ENCODE measurements at places on chromosomes 13 and 19.

- DNase-seq: no peak
These were observed 19.6 kb downstream of the HMGB1 start for GRCh38 chr13:30446126-30446500.

DNA sequence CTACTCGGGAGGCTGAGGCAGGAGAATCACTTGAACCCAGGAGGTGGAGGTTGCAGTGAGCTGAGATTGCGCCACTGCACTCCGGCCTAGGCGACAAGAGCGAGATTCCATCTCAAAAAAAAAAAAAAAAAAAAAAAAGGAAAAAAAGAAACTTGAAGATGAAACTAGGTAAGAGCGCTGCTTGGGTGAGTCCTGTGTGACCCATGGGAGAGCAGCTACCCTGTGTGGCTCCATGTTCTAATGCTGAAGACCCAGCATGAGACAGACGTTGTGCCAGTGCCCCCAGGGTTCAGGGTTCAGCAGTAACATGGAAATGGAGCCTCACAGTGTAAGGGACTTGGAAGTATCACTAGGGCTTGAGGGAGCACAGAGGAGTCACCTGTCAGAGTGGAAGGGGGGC lies 5.9 kb downstream of the ZNF784 start:
- no peak for DNase-seq

DNA sequence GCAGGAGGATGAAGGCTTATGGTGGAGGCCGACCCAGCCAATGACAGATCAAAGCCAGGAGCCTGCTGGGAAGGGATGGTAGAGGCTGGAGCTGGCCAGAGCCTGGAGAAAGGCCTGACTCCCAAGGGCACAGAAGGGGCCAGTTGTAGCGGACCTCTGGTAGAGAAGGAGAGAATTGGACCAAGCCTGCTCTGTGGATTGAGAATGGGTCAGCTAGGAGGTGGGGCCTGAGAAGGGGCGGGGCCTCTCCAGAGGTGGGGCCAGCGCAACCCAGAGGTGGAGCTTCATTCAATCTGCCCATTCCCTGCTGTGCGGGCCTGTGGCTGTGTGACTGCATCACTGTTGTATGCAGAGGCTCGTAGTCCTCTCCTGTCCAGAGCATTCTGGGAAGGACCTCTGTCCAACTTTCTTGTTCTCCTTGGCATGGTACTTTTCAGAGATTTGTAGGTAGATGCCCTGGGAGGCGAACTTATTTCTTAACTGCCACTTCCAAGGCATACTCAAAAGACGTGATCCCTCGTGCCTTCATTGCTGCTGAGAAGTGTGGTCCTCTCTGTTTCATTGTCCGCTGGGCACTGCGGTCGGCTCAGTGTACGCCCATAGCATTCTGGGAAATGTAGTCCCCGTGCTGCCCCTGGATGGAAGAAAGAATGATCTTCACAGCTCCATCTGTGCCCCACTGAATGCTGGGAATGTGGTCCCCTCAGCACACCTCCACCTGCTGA lies 6.7 kb downstream of the GRIN2D start:
- DNase-seq: peak; percentile 66

GRCh38 chr13:97786510-97786909 lies 167.0 kb upstream of the IPO5 start:
- no peak for DNase-seq

DNA sequence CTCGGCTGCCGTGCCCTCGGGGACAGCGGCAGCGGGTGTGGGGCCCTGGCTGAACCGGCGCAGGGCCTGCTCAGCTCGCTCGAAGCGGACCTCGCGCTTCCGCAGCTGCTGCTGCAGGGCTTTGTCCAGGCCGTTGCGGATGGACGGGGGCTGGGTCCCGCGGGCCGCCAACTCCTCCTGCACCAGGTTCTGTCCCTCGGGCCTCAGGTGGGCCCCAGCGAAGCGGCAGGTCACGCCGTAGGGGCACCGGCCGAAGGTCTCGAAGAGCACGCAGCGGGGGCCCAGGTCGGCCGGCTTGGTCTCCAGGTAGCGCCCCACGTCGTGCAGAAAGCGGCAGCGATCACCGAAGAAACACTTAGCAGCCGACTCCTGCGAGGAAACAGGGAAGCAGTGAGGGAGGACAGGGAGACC lies 1.6 kb downstream of the DUS3L start:
- DNase-seq: no peak

- DNase-seq: peak; percentile 28
These were observed 536.0 kb downstream of the KLF12 start for GRCh38 chr13:73598020-73598712.

- no peak for DNase-seq
These were observed 128.8 kb downstream of the GGACT start for GRCh38 chr13:100459747-100460146.

DNA sequence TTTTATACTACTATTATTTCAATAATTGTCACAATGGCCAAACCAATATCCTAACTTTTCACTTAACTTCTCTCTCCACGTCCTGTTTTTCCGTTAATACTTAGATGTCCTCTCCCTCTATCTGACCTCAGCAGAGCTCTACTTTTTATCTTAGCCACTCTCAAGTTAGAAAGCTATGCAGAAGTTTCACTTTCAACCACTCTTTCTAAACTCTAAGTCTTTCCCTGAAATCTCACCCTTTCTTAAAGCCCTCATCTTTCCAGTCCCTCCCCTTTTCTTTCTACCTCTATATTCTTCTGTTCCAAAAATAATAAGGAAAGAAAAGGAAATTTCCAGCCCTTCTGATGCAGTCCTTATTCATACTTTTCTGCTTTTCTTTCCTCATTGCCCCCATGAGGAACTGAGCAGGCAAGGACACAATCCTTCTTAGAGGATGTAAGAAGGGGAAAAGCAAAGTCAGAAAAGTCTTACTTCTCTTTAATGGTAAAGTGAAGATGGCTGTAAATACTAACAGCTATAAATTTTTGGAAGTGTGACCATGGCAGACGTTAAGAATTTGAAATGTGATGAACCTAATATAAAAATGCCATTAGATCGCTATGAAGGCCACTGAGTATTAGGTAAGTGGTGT lies 23.0 kb downstream of the FAM216B start:
- DNase-seq: no peak

- DNase-seq: no peak
These were observed 20.3 kb upstream of the KPNA3 start for GRCh38 chr13:49812812-49813211.

DNA sequence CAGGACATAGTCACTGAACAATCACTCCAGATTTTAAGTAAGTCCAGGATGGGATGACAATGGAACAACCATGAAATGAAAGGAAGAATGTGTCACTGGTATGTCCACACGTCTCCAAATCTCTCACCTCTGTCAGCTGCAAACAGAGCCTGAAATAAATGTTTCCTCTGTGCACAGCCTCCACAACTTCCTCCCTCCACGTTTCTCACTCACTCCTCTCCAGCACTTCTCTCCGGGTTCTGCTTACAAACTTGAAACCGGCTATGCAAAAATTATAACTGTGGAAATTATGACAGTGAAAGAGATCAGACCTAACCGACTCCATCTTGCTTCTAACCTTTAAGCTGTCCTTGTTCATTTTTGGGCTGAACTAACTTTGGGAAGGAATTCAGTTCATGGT lies 35.0 kb upstream of the ALOX5AP start:
- DNase-seq: no peak

DNA sequence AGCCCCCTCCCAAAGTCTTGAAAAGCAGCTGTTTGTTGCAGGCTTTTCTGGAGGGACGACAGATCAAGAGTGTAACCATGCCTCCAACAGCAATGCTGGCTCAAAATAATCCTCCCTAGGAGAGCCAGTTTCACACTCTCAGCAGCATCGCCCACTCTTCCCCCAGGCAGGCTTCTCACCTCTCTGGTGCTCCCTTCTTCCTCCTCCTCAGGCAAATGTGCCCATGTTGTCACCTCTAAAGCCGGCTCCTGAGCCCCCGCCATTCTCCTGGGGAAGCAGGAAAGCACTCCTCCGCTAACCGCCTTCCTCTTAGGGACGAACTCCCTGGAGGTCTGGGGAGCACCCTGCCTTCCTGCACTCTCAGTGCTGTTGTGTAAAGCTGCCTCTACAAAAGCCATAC lies 98.9 kb upstream of the SGCG start:
- no peak for DNase-seq

DNA sequence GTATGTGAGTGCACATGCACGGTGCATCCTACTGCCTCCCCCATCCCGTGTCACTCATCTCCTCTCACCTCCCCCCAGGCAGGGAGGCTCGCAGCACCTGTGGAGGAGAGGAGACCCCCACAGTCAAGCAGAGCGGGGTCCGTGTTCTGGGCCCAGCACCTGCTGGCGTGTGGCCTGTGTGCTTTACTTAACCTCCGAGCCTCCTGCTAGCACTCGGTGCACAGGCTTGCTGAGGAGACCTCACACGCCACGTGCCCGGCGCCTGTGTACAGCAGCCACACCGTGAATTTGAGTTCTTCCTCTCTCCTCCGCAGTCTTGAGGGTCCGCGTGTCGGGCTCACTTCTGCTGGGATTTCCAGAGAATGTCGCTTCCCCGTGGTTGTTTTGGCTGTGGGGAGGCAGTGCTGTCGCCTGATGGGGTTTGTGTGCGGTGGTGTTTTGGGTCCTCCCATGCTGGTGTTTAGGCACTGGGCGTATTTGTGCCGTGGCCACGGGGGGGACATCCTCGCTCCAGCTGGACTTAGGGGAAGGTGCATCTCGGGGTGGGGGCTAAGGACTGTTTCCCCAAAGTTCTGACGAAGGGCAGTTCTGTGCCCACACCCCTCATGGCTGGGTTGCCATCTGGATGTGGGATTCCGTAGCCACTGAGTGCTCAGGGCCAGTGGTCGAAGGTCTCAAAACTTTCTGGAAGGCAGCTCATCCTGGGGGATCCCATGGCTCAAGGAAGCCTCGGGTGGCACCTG lies 34.8 kb upstream of the TMEM255B start:
- DNase-seq: no peak

DNA sequence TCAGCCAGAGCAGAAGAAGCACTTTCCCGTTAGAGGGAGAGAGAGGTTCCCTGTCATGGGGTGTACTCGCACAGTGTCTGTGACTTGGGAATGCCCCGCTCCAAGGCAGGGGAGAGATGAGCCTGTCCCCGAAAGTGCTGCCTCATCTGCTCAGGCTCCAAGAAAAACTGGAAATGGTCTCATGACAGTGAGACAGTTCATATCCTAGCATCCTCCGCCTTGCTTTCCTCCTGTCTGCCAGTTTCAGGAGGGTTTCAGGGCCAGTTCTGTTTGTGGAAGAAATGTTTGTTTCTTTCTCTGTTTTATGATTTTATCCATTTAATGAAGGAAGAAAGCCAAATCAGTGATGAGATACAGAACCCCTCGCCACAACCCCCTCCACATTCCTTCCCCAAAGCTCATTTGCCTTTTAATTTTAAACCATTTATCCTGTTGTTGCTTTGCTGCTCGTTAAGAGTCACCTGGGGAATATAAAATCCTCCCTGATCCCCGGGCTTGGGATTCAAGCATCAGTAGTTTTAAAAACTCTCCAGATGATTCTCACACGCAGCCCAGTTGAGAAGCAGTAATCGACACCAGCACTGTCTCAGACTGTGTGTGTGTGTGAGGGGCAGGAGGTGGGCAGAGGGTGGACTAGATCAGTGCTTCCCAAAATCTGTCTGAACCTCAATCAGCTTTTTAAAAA lies 144.6 kb upstream of the UBL3 start:
- DNase-seq: no peak

GRCh38 chr13:43307921-43308433 lies 284.6 kb downstream of the DNAJC15 start:
- DNase-seq: peak; percentile 96

DNA sequence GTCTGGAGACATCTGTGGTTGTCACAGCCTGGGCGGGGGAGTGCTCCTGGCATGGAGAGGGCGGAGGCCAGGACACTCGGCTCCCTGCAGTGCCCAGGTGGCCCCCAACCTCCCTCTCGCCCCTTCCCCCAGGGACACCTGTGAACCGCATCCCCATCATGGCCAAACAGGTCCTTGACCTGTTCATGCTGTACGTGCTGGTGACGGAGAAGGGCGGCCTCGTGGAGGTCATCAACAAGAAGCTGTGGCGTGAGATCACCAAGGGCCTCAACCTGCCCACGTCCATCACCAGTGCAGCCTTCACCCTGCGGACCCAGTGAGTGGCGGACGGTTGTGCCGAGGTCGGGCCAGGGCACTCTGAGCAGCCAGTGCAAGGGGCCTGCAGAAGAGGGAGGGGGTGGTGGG lies 20.0 kb upstream of the WDR18 start:
- DNase-seq: no peak

GRCh38 chr19:27905074-27905473 lies 1307.9 kb downstream of the UQCRFS1 start:
- no peak for DNase-seq

DNA sequence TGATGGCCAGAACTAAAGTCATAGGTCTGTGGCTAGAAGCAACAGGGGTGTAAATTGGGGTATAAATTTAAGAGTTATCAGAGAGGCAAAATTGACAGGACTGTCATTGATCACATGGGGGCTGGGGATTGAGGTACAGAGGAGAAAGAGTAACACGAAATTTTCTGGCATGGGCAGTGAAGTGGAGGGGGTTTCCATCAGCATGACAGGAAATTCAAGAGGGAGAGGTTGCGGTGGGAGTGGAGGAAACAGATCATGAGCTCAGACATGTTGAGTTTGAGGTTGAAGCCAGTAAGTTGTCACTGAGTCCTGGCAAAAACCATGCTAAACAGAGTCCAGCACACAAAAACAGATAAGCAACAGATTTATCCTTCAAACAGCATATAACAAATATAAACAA lies 192.1 kb upstream of the TSC22D1 start:
- DNase-seq: no peak

DNA sequence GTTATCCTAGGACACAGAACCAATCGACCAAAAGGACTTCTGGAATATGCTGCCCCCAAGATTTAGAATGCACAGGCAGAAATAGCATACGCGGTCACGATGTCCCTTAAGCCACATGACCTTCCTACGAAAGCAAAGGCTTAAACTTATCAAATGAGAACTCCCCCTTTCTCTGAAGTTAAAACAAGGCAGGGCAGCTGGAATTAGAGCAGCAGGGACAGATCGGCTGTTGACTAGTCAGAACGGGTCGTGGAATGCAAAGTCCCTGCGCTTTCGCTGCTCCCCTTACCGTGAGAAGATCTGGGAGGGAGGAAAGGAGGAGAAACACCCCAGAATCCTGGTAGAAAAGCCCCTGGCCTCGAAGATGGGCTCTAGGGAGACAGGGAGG lies 799 bp upstream of the USPL1 start:
- peak; percentile 18 for DNase-seq

DNA sequence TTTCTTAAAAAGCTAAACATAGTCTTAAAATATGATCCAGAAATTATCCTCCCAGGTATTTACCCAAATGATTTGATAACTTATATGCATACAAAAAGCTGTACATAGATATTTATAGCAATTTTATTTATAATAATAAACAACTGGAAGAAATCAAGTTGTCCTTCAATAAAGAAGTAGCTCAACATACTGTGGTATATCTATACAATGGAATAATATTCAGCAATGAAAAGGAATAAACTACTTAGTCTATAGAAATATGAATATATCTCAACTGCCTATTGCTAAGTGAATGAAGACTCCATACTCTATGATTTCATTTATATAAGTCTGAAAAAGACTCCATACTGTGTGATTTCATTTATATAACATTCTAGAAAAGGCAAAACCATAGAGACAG lies 47.1 kb upstream of the SLAIN1 start:
- no peak for DNase-seq

- peak; percentile 85 for DNase-seq
These were observed 899.8 kb upstream of the MIR17HG start for GRCh38 chr13:90447734-90448101.
